Esophagus muscularis mucosa (tissue), 4 donors: ENCODE measurements at places on chromosomes 2 and 18. TPM values are rescaled to one million over a fixed set of nuclear protein-coding genes. Genes with fewer than 3 reads are reported as not detected.

C1QL2 gene
- not detected for total RNA-seq

CLEC4F gene
- not detected for total RNA-seq

DNA sequence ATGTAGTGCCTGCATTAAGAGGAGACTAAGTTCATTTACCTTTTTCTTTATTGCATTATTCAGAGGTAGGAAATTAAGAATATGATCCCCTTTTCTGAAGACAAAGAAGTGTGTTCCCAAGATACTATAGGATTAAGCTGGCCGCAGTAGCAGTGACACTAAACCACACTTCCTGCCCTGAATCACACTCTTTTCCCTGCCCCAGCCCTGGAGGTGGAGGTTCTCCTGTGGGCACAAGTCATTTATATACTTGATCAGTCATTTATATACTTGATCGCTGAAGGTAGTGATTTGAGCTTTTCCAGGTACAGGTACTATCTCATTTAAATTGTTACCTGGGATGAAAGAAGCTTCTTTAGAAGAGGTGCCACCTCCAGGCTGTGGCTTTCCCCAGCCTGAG lies 78.6 kb downstream of the ARMC9 start:
- no peak for DNase-seq

- DNase-seq = no peak
Observed at GRCh38 chr2:29920631-29921559, 491 bp downstream of the ALK start.

- DNase-seq = no peak
Observed at GRCh38 chr2:22821458-22821857, 563.5 kb upstream of the KLHL29 start.

DNA sequence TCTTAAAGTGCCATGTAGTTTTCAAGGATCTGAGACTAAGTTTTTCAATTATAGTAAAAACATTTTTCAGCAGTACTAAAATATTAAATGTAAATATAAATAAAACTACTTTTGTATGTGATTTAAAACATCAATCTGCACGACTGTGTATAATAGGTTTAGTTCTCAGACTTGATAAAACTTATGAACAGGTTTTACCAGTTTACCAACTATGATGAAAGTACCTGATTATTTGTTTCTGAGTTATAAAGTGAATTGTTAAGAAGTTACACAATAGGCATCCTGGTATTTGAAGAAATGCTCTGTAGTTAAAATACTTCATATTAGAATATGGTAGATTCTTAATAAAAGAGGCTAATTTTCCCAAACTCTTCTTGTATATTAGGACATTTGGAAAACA lies 14.8 kb downstream of the RELCH start:
- DNase-seq = no peak

CDCA7 gene
- 1.7 TPM for total RNA-seq

REG3G gene
- not detected for total RNA-seq

UGGT1 gene
- 27.2 TPM for total RNA-seq

- DNase-seq = no peak
Observed at GRCh38 chr2:80322958-80323357, 18.4 kb upstream of the LRRTM1 start.

GRCh38 chr2:64626963-64627760 lies 26.6 kb downstream of the SERTAD2 start:
- DNase-seq = no peak

MYCN gene
- total RNA-seq = 0.97 TPM

- DNase-seq = no peak
Observed at GRCh38 chr2:153043385-153043784, 325.0 kb downstream of the ARL6IP6 start.

- no peak for DNase-seq
Observed at GRCh38 chr18:36761186-36761698, 67.6 kb downstream of the TPGS2 start.

- DNase-seq = no peak
Observed at GRCh38 chr18:10182009-10182624, 268.3 kb downstream of the VAPA start.

DNA sequence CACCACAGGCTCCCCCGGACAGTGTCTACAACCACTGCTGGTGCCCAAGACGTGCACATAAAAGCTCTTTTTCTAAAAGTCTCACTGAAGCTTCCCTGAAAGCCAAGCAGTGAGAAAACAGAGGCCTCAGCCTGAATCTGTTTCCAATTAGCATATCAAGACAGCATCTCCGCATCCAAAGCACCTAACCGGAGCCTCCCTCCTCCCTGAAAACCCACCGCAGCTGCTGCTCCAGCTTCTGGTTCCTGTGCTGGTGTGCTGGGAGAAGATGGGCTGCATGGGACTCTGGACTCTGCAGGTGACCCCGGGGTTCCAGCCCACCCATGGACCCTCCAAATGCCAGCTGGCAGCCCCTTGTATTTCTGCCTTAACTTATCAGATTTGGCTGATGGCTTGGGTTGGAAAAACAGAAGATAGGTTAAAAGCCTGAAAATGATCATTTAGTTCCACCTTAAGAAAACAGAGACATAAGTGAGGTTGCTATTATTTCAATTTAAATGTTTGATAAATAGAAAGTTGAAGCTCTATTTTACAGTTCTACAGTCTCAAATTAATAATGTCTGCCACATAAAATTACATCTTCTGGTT lies 103.3 kb downstream of the TMEM18 start:
- DNase-seq = no peak

DNA sequence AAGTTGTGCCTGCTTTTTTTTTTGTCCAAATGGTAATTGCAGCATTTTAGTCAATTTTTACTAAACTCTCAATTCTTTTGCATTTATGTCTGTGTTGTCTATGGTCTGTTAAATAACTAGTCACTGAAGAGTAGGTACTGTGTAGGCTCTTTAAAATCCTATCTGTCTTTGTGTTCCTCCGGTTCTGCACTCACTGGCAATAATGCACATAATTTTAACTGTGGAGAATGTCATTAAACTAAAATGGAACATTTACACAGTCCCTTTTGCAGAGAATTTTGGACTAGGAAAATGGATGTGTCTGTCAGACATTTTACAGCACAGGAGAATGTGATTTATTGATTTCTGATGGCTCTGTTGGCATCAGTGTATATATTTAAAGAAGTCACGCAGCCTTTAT lies 116.6 kb downstream of the ASXL3 start:
- no peak for DNase-seq

DNA sequence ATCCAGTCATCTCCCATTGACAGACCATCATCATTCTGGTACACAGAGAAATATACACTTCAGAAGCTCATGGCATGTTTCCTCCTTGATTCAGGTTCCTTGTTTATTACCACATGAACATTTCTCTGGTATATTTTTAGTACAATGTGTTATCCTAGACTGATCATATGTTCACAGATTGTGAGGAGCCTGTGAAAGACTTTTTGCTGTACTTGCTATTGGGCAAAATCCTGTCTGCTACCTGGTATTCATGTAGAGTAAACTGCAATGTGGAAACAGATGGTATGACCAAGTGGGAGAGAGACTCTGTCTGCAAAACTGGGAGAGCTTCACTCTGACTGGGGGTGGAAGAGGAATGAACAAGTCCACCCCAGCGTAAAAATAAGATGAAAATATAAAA lies 657.2 kb downstream of the IRS1 start:
- DNase-seq = no peak

DNA sequence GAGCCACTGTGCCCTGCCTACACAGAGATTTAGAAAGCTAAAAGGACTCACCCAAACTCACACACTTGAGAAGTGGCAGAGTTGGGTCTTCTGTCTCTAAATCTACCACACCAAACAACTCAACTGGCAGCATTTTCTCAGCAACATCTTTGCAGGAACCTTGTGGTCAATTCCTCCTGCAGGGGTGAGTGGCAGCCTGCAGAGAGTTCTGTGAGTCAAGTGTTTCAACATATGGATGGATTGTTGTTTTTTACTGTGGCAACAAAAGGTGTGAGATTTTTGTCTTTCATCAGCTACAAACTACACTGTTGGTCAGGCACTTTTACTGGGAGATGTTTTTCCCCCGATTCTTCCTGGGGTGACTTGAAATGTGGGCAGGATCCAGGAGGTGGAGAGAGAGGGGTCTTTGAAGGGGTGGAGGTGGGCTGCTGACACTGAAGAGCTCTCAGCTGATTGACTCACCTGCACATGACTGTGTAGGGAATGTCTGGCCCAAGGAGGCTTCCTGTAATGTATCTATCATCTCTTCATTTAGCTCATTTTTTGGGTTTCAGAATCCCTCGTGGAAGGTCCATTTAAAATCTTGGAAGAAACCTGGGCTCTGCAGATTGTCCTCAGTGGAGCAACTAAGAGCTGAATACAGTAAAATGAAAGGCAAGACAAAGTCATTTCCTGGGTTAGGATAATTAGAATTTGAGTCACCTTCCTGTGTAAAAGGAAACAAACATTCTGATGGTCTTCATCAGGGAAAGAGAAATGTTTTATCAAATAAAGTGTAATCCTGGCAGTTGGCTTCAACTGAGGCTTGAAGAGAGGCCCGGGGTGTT lies 98.6 kb downstream of the MSH2 start:
- no peak for DNase-seq

DNA sequence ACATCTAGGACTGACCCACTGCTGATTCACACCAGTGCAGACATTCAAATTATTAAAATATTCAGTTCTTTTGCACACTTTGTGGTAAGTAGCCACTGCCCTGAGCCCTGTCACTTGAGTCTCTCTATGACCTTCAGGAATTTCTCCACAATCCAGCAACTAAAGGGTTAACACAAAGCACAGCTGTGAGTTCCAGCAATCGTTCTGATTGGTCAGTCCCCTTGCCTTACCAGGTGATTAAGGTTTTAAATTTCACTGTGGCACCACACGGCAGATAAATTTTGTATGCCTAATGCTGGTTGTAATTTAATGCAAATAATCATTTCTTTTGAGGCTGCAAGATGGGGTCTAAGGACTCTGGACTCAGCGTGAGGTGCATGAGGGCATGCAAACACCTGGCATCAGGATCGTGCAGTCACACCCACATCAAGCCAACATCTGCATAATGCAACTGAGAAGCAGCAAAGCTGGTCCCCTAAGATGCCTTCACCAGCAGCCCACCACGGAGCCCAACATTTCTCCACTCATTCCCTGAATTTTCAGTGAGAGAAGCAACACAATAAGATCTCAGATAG lies 36.6 kb downstream of the SLC14A1 start:
- no peak for DNase-seq

GRCh38 chr2:79004680-79005079 lies 20.8 kb upstream of the REG3G start:
- no peak for DNase-seq
